H1 (cell line): ENCODE measurements at places on chromosomes 4 and X. TPM values are rescaled to one million over a fixed set of nuclear protein-coding genes. Genes with fewer than 3 reads are reported as not detected.

Gene TREX2
- 0.80 and 1.5 TPM in 2 replicates for polyA plus RNA-seq

DNA sequence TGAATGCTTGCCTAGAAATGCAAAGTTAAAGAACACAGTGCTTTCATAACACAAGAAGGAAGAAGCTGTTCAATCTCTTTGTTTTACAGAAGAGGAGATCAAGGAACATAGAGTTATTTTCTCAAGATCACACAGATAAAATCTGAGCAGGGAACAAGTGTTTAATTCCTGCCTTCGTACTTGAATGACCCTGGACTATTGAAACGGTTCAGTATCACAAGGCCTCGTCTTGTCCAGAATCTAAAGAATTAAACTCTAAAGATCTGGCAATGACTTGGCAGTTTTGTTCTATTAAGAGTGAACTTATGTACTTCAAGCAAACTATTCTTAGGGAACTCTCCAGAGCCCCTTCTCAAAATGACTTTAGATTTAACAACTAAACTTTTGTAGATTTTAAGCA, 97.7 kb downstream of the ANXA5 start:
- no peak for DNase-seq

DNA sequence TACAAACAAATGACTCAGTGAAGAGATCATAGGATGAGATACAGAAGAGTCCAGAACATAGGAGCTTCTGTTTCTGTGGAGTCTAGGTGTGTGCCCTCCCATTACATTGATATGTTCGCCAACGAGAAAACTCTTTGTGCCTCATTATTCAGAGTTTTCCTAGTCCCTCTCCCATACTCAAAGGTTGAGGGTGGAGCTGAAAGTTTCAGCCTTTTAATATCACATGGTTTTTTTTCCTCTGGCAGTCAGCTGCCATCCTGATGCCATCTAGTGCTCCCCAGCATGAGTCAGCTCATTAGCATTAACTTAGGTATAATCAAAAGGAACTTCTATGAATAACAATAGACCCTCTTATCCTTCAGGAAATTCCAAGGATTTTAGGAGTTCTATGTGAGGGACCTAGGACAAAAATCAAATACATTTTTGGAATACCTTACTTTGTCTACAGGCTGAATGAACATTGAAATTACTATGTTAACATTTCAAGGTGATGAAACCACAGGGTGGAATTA, 559.6 kb upstream of the AMOT start:
- DNase-seq: peak; percentile 13

Gene CCSER1
- 0.11 and 0.26 TPM in 2 replicates for polyA plus RNA-seq
